ENCODE measurements at places on chromosomes 16 and 17.

DNA sequence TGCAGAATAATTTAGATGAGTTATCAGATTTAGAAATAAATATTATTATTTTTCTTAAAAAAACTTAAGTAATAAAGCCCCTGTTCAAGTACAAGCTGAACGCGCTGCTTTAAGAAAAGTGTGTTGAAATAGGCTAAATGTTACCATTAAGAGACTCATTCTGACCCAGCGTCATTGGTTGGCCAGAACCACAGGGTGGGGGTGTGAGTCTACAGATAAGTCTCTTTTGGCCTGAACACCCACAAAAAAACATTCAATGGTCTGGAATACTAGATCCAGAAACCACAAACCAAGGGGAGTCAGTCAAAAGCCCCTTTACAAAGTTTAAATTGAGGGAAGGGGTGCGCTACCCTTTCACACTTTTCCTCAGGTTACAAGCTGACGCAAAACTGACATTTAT is 776.1 kb downstream of the KCNJ2 start:
- no peak for DNase-seq

GRCh38 chr16:49347476-49347875 is 26.1 kb upstream of the C16orf78 start:
- no peak for DNase-seq

- DNase-seq, result no peak
Measured at GRCh38 chr16:75415169-75415905, 18.0 kb downstream of the CFDP1 start.

- DNase-seq, result no peak
Measured at GRCh38 chr17:42251115-42251514, 25.1 kb downstream of the STAT5B start.

- DNase-seq, result peak; percentile 82
Measured at GRCh38 chr17:67689534-67690177, 28.1 kb upstream of the NOL11 start.

GRCh38 chr17:74354123-74354522 is 7.5 kb downstream of the BTBD17 start:
- peak; percentile 89 for DNase-seq

DNA sequence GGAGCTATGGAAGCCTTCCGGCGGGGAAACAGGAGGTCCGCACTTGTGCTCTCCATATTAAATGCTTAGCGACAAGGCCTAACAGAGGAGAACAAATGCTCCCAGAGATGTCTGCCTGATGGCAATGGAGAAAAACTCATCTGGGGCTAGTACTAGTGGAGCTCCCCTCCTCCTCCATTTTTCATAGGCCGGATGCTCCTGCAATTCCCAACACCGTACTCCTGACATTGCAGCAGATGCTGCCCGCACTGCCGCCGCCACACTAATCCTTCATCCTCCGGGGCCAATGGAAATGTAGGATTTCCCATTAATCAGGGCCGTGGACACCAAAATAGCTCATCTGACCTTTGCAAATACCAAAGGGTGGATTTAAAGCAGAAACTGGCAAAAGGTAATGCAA is 27.5 kb downstream of the TOM1L2 start:
- DNase-seq, result no peak

- peak; percentile 88 for DNase-seq
Measured at GRCh38 chr17:63919311-63919723, 678 bp upstream of the GH1 start.

GRCh38 chr17:49227436-49228261 is 2.9 kb downstream of the PHOSPHO1 start:
- DNase-seq, result peak; percentile 81

DNA sequence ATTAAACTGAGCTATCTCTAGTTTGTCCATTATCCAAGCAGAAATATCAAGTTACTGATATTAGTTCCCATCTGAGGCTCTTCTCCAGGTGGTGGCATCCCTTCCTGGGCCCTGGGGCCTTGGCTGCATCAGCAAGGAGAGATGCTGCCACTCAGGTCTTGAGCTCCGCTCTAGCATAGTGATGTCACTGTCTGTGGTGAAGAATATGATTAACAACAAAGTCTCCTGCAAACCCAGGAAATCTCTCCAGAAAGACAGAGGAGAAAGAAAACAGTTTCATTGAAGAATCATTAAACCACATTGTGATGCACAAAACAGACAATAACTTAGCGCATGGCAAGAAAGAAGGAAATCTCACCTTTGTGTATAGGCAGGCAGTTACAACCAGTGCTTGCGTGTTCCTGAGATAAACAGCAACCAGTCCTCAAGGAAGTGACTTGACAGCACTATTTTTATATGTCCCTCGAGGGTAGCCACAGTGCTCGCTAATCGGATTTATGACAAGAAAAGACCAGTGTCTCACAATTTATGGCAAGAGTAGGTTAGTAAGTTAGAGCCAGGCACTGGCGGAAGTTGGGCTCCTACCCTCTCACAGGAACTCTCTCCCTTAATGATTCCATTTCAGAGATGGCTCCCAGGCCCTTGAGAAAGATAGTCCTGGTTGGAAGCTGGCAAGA is 151.1 kb downstream of the AHSP start:
- DNase-seq, result no peak

GRCh38 chr16:30699615-30700099 is 686 bp downstream of the SRCAP start:
- DNase-seq, result no peak

DNA sequence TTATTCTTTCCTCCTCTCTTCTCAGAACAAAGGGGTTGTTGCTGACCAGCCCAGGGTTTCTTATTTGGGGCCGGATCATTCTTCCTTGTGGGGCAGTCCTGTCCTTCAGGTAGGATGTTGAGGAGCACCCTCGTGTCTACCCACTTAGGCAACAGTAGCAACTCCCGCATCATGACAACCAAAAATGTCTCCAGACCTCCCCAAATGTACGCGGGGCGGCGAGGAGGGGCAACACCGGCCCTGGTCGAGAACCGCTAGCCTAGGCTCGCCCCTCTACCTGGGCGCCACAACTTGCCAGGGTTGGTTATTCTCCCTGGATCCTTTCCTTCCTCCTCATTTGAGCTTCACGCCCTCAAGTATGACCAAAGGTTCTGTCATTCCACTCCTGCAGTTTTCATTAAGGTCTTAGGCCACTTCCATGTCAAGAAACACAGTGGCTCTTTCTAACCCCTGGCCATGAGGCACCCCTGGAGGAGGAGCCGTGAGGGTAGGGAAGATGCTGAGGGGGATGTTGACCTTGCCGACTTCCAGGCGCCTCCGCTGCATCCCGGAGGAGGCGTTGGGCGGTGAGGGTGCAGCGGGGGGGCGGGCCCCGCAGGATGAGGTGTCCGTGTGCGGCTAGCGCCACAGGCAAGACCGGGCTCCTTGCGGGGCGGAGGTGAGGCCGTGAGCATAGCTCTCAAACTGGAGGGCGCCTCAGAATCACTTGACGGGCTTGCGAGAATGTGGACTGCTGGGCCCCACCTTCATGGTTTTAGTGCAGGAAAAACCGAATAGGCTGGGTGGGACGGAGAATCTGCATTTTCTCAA is 712 bp upstream of the SPECC1 start:
- peak; percentile 46 for DNase-seq

Data from GM13976 (cell line).